HFFc6 (cell line): ENCODE measurements at places on chromosomes 11 and 22. TPM values are rescaled to one million over a fixed set of nuclear protein-coding genes. Genes with fewer than 3 reads are reported as not detected.

OR52I2 gene
- not detected in 2 replicates for total RNA-seq

GAB4 gene
- not detected in 3 replicates for total RNA-seq

DNA sequence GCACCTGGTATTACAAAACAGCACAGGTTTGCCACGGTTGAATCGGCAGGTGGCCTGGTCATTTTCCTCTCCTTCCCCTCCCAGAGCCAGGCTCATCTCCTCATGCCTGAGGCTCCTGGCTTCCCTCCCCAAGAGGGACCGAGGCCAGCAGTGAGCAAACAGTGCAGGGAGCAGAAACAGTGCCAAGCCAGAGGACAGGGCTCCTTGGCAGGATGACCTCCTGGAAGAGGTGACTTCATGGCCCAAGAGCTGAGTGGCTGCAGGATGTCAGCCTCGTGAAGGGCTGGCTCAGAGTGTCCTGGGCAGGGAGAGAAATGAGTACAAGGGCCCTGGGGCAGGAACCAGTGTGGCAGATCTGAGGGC, 22.8 kb upstream of the PPFIA1 start:
- H3K4me3 ChIP-seq, result no peak overlapping the region
- H3K27me3 ChIP-seq, result peaks cover 22% of the 10 kb centered on the region
- no peaks in the 10 kb centered on the region for H3K36me3 ChIP-seq
- DNase-seq, result no peak

DNA sequence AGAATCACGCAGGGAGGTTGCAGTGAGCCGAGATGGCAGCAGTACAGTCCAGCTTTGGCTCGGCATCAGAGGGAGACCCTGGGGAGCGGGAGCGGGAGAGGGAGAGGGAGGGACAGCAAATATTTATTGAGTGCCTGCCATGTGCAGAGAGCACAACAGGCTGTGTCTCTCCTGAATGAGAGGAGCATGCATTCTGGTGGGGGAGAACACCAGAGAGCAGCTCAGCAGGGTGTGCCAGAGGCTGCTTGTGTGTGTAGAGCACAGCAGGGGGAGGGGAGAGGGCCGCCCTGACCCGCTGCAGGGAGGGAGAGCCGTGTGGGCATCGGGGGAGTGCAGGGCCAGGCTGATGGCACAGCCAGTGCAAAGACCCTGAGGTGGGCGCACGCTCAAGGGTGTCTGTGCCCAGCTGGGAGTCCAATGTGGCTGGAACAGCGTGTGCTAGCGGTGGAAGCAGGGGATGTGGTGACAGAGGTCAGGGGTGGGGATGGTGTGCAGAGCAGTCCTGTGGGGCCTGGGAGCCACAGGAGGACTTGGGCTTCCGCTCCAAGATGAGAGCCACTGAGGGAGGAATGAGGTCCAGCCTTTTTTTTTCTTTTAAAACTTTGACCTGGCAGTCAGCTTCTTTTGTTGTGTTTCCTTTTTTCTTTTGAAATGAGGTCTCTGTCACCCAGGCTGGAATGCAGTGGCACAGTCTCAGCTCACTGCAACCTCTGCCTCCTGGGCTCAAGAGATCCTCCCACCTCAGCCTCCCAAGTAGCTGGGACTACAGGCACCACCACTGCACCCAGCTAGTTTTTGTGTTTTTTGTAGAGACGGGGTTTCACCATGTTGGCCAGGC, 12.0 kb downstream of the PPIL2 start:
- H3K4me1 ChIP-seq, result no peaks in the 10 kb centered on the region
- no peak overlapping the region for H3K27ac ChIP-seq
- H3K4me3 ChIP-seq, result no peak overlapping the region
- H3K27me3 ChIP-seq, result peaks cover 4% of the 10 kb centered on the region

OR8B3 gene
- not detected in 3 replicates for total RNA-seq

GRCh38 chr22:31526270-31526669, 29.9 kb downstream of the SFI1 start:
- no peak overlapping the region for H3K27ac ChIP-seq
- peaks cover 17% of the 10 kb centered on the region for H3K4me1 ChIP-seq
- no peak overlapping the region for H3K4me3 ChIP-seq
- DNase-seq, result no peak
- H3K36me3 ChIP-seq, result peaks cover 13% of the 10 kb centered on the region
- peaks cover under 1% of the 10 kb centered on the region; the same call in 1 of the 2 replicates for H3K27me3 ChIP-seq

DNA sequence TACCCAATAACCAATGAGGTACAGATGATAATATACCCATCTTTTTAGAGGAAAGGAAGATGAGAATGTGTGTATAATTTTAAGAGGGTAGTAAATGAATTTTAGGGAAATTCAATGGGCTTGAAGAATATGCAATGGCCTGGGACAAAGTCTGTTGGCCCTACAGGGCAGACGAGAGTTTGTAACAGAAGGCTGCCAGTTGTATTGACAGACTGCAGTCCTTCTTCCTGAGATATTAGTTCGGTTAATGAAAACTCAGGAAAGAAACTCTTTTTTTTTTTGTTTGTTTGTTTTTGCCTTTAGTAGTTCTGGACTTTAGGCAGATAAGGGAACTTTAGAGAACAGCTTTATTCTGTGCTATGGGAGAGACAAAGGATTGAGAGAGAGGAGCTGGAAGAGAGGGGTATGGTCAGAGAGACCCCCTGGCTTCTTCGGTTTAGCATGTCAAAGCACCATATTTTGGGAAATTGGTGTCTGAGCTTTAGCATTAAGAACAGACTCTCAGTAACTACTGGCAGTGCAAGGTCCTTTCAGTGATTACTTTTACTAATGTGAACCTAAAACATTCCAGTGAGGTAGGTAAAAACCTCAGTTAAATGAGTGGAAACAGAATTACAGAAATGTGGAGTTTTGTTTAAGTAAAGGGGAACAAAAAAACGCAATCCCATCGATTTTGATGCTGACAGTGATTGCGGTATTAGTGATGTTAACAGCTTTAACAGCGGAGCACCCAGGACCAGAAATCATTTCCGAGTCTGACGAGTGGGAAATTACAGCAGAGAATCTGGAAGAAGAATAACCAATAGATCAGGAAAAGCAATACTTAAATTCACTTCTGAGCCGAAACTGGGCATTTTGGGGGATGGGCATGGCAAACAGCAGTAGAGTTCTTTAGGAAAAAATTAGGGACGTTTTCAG, 644 bp upstream of the NAALAD2 start:
- no peaks in the 10 kb centered on the region for H3K36me3 ChIP-seq
- peak overlapping the region; percentile 83 for H3K4me3 ChIP-seq
- H3K27me3 ChIP-seq, result peaks cover 2% of the 10 kb centered on the region; the same call in 1 of the 2 replicates
- H3K27ac ChIP-seq, result no peak overlapping the region

- peak; percentile 60 for DNase-seq
- peaks cover 25% of the 10 kb centered on the region for H3K4me1 ChIP-seq
- H3K27ac ChIP-seq, result peak overlapping the region; percentile 28
Observed at GRCh38 chr22:32591620-32592019, 117.0 kb downstream of the FBXO7 start.

- no peaks in the 10 kb centered on the region for H3K36me3 ChIP-seq
- H3K4me3 ChIP-seq, result no peak overlapping the region
- no peak for DNase-seq
- no peaks in the 10 kb centered on the region for H3K4me1 ChIP-seq
- peaks cover 23% of the 10 kb centered on the region for H3K27me3 ChIP-seq
- H3K27ac ChIP-seq, result no peak overlapping the region
Observed at GRCh38 chr22:26308467-26308866, 120.6 kb upstream of the ASPHD2 start.

DNA sequence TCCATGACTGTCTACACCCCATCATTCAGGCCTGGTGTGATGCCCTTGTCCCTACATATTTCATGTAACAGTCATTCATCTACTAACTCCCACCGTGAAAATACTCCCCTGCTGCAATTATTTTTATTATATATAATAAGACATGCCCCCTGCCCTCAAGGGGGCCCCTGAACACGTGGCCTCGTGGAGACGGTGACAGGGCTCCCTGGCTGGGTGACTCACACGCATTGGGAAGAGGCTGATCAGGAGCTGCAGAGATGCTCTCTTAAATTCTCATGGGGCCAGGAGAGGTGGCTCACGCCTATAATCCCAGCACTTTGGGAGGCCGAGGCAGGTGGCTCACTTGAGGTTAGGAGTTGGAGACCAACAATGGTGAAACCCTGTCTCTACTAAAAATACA, 88.6 kb downstream of the ST3GAL4 start:
- no peak for DNase-seq
- no peaks in the 10 kb centered on the region for H3K36me3 ChIP-seq
- H3K4me3 ChIP-seq, result no peak overlapping the region

DNA sequence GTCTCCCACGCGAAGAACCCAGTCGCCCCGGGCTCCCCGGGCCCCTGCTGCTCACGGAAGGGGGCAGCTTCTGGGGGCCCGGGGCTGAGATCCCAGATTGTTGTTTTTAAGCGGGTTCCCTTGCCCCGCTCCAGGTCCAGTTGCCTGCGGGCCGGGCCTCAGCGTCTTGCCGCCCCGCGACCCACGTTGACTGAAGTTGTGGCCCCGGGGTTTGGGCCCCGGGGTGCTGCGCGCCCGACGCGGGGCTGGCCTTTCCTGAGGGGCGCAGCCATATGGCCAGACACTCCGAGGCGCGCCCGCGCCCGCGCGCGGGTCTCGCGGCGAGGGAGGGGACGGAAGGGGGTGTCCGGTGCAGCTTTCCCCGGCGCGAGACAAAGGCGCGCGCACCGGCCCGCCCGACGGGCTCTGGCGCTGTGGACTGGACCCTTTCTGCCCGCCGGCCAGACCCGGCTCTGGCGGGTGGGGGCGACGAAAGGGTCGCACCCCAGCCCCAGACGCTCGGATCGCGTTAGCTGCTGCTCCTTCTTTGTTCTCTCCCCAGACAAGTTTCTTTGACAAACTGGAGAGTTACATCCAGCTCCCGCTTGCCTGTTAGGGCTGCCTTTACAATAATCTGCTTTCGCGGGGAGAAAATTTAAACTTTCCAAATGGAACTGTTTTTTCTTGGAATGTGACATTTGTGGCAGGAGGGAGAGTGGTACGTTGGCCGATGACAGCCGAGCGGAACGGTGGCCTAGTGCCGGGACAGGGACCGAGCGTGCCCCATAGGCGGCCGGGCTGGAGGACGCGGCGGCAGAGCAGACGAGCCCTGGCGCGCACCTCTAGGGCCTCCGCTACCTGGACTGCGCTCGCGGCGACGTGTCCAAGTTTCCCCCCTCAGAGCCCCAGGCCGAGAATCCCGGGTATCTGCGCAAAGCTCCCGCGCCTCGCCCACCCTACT, 716 bp downstream of the AMOTL1 start:
- peaks cover 46% of the 10 kb centered on the region for H3K4me1 ChIP-seq
- H3K27me3 ChIP-seq, result peaks cover 2% of the 10 kb centered on the region; the same call in 1 of the 2 replicates
- H3K4me3 ChIP-seq, result peak overlapping the region; percentile 96

DNA sequence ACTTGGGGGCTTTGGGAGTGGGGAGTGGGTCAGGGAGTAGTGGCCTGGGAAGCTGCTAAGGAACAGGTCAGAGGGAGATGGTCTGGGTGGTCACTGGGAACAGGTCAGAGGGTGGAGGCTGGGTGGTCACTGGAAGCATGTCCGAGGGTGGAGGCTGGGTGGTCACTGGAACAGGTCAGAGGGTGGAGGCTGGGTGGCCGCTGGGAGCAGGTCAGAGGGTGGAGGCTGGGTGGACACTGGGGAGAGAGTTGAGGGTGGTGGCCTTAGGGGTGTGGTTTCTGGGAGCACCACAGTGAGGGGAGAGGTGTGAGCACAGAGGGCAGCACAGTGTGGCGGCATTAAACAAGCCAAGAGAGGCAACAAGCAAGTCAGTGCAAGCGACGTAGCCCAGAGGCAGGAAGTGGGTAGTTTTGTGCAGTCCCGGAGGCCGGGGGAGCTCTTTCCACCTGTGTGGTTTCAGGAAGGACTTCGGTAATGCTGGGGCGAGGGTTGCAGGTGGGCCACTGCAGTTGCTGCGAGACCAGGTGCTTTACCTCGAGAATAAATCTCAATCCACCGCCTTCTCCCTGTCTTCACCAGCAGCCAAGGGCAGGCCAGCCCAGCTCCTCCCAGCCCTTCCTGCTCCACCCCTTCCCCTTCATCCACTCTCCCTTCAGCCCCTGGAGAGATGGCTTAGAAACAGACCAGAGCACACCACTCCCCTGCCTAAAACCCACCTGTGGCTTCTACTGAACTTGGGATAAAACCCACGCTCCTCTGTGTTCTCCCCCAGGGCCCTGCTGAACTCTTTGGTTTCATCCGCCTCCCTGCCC, 3.2 kb upstream of the CACNA1I start:
- H3K4me1 ChIP-seq, result no peaks in the 10 kb centered on the region
- no peaks in the 10 kb centered on the region for H3K36me3 ChIP-seq
- DNase-seq, result no peak
- H3K4me3 ChIP-seq, result no peak overlapping the region

UCP3 gene
- total RNA-seq, result 0.33 to 0.39 TPM (median 0.35 TPM) in 3 replicates
